ENCODE measurements at places on chromosomes 1 and 21.

DNA sequence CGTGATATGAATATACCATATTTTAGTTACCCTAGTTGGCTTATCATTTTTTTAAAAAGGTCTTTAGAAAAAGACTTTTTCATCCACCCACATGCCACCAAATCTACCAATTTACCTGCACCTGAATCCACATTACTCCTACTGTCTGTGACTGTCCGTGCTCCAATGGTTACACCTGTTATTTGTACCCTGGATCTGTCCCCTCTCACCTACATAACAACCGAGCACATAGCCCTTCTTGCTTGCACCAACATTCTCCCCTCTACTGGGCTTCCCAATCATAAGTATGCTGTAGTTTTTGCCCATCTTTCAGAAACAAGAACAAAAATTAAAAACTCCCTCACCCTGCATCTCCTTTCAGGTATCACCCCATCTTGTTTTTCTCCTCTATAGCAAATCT, 17.6 kb downstream of the SOD1 start:
- DNase-seq = no peak

GRCh38 chr1:193767886-193768285, 581.5 kb upstream of the B3GALT2 start:
- no peak for DNase-seq

DNA sequence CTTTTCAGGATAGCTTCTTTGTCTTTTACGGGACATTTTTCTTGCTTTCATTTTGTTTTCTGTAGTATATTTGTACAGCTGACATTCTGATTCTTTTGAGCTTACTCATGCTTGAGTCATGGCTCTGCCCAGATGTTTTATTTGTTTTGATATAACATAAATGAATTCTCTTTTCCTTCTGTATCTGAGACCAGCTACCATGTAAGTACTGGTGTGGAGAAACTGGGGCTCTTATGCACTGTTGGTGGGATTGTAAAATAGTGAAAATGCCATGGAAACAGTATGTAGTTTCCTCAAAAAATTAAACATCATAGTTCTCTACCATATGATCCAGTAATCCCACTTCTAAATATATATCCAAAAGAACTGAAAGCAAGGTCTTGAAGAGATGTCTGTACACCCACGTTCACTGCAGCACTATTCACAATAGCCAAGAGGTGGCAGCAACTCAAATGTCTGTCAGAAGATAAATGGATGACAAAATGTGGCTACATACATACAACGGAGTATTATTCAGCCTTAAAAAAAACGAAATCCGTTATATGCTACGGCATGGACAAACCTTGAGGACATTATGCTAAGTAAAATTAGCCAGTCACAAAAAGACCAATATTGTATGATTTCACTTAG, 61.4 kb downstream of the EIF2B3 start:
- no peak for DNase-seq

- DNase-seq = no peak
Measured at GRCh38 chr1:157186281-157186992, 48.2 kb upstream of the ETV3 start.

- DNase-seq = no peak
Measured at GRCh38 chr1:225608014-225608796, 44.7 kb downstream of the ENAH start.

DNA sequence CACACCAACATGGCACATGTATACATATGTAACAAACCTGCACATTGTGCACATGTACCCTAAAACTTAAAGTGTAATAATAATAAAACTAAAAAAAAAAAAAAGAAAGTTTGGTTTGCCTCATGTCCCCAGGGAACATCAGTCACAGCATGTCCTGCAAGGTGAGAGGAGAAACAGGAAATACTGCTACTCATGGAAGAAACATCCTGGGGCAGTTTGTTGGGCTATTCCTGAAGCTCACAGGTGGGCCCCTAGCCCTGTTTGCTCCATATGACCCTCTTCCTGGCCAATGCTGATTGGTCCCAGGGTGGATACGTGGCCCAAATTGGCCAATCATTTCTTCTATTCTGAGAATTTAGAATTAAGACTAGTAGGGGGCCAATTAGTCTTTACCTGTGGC, 103.4 kb upstream of the ADAR start:
- no peak for DNase-seq

GRCh38 chr1:181169281-181169865, 80.9 kb downstream of the IER5 start:
- DNase-seq = no peak

DNA sequence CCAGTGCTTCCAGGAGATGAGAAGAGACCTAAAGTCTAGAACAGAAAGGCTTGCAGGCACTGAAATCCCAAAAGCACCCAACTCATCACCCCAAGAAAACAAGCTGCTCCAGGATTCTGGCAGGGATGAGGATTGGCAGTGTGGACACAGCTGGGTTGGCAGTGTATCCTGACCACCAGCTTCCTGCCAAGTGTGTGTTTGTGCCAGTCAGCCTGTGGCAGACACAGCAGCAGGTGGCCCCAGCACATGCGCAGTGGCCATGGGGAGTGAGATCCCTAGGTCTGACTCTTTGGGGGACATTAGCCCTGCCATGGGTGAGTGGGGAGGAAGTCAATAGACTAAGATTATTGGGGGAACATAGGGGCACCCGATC, 8.7 kb upstream of the SNAPIN start:
- DNase-seq = no peak

DNA sequence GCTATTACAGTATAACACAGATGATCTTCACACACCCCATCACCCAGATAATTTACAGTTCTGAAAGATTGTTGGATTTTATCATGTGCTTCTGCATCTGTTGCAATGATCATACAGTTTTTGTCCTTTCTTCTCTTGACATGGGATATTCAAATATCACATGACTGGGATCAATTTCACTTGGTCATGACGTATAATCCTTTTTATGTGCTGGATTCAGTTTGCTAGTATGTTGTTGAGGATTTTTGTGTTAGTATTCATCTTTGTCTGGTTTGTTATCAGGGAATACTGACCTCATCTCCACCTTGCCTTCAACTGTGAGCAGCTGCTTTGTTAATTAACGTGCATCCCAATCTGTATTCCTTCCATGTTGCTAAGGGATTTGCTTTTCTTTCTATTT, 44.7 kb upstream of the DISC1 start:
- DNase-seq = no peak

- peak; percentile 98 for DNase-seq
Measured at GRCh38 chr21:39387461-39388037, 38.7 kb upstream of the HMGN1 start.

All from ecto neural progenitor cell (in vitro differentiated cells).